ENCODE measurements at places on chromosomes 1 and 21.
A peak's percentile ranks its signal among the peaks of the same experiment; 100 is the strongest.

DNA sequence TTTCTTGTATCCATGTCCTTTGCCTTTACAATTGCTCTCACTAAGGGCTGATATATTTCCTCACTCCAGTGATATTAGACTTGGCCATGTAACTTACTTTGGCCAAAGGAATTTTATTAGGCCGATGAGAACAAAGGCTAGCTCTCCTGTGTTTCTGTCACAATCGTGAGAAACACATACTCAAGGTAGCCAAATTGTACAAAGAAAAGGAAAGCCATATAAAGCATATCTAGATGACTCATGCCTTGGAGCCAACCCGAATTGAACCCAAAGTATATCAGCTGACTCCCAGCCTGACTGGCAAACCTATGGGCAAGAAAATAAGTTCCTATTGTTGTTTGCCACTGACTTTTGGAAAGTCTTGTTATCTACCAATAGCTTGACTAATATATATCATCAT is 371.7 kb upstream of the LRRC7 start:
- no peak for DNase-seq

DNA sequence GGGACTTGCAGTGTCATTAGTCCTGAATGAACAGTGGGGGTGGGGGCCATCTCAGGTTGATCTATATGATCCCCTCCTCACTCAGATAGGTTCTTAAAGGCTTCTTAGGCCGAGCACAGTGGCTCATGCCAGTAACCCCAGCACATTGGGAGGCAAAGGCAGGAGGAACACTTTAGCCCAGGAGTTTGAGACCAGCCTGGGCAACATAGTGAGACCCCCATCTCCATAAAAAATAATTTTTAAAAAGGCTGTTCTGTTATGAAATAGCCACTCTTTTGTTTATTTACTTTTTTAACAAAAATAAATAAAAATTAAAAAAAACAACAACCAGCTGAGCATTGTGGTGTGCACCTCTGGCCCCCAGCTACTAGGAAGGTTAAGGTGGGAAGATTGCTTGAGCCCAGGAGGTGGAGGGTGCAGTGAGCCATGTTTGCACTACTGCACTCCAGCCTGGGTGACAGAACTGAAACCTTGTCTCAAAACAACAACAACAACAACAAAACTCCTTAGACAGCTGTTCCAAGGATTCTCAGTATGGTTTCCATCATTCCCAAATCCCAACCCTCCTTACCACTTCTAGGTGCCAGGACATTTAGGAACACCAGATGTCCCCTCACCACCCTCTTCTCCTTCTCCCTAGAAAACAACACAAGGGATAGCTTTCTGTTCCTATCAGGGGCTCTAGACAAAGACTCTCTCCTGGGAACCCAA is 2.0 kb upstream of the TRAPPC3 start:
- no peak for DNase-seq

- DNase-seq, result no peak
These were observed 9.2 kb upstream of the ERG start for GRCh38 chr21:38507374-38507942.

DNA sequence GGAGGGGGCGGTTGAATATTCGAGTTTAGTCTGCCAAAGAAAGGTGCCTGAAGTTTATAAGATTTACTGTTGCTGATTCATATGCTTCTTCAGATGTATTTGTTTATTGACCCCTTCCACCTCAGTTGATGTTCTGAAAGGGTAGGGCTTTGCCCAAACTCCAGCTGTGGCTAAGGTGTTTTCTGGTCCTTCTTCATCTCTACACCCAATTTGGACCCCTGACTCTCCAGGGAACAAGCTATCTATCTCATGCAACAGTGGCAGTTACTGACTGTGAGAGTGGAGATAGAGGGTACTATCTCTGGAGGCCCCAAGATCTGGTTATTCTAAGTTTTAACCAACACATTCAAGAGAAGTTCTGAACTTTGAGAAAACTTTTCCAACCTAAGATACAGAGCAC is 12.6 kb upstream of the ALG14 start:
- DNase-seq, result no peak

DNA sequence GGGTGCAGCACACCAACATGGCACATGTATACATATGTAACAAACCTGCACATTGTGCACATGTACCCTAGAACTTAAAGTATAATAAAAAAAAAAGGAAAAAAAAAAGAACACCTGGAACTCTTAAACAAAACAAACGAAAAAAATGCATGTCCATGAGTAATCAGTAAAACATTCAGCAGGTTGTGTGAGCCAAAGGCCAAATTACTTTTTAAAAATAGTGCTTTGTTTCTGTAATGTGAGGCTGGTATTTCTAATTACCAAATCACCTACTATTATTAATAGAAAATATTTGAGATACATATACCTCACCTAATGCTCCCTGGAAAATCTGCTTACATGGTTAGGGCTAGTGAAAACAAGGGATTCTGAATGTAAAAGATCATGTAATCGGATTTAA is 294.4 kb upstream of the NR5A2 start:
- no peak for DNase-seq

DNA sequence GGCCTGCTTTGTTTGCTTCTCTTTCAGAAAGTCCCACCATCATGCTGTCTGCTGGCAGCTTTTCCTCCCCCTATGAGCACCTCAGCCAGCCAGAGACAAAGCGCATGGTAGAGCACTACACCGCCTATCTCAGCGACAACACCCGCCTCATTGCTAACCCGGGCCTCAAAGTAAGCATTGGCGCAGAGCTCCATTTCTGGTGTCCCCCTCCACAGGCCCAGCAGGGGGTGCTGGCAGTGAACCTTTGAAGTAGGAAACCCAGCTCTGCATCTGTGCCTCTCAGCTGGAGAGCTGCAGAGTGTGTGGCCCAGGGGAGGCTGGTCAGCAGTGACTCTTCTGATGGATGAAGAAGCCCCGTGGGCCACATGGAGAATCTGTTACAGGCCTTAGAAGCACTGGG is 81.2 kb upstream of the RAVER2 start:
- peak; percentile 29 for DNase-seq

GRCh38 chr1:103208844-103209243 is 100.5 kb upstream of the COL11A1 start:
- DNase-seq, result no peak

DNA sequence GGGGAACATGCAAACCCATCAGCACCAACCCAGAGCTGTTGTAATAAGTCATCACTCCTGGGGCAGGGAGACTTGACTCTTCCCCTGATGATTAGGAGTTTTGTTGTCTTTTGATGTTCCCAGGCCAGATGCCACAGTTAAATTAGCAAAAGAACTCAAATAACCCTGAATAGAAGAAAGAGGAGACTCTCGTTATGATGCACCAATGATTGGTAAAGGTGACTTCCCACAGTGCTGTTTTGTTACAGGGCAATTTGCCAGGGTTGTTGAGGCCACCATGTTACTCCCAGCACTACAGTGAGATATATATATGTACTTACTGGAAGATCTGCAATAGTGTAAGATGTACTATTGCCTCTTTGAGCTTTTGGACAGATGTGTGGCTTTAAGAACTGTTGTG is 24.3 kb upstream of the RCAN1 start:
- no peak for DNase-seq

- DNase-seq, result no peak
These were observed 36.5 kb downstream of the GALNT2 start for GRCh38 chr1:230103306-230104173.

- no peak for DNase-seq
These were observed 117.5 kb downstream of the BACH1 start for GRCh38 chr21:29416268-29416667.

GRCh38 chr1:34763142-34763781 is 3.7 kb downstream of the GJB4 start:
- DNase-seq, result no peak

DNA sequence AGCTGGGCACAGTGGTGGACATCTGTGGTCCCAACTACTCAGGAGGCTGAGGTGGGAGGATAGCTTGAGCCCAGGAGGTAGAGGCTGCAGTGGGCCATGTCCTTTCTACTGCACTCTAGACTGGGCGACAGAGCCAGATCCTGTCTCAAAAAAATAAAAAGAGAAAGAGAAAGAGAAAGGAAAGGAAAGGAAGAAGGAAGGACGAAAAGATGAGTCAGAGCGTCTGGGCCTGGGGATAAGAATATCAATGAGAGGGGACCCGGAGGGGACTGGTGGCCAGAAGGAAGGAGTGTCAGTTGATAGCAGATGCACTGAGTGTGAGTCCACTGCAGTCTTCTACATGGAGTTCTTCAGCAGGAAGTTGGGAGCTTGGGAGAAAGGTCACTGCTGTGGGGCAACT is 75.6 kb downstream of the SYT6 start:
- no peak for DNase-seq

DNA sequence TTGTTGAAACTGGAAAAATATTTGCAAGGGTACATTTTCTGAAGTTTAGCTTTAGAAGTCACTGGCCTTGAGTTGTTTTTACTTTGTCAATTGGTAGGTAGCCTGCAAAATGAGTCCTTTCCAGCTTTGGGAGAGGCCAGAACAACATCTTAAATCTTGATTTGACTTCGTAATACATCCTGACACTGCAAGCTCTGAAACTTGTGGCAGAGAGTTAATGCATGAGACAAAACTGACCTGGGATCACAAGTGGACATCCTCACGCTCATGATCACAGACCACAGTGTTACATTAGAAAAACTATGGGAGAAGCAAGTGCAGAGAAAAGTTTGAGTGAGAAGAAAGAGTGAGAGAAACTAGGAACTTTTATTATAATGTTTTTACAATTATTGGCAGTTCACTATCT is 550.9 kb downstream of the USP25 start:
- DNase-seq, result no peak
